T-helper 22 cell (primary cell): ENCODE measurements at places on chromosomes 13 and 19.

DNA sequence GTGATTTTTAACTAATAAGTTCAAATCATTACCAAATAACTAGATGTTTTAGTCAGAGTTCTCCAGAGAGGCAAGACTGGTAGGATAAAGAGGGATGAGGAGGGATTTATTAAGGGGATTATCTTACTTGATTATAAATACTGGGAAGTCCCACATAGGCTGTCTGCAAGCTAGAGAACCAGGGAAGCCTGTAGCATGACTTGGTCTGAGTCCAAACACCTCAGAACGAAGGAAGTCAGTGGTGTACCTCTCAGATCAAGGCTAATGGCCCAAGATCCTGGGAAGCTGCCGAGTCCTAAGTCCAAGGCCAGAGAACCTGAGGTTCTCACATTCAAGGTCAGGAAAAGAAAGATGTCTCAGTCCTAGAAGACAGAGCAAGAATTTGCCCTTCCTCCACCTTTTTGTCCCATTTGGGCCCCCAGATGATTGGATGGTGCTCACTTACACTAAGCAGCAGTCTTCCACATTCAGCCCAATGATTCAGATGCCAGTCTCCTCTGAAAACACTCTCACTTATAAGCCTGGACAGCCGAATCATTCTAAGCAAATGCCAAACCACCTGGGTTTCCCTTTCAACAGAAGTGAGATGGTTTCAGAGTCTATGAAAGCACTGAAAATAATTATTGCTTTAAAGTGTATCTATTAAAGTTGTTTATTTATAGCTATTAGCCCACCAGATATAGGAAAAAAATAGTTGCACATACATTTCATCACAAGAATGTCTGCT, 1599.2 kb downstream of the OLFM4 start:
- DNase-seq, result no peak

- no peak for DNase-seq
These were observed 440.5 kb downstream of the OXGR1 start for GRCh38 chr13:96553796-96554195.

DNA sequence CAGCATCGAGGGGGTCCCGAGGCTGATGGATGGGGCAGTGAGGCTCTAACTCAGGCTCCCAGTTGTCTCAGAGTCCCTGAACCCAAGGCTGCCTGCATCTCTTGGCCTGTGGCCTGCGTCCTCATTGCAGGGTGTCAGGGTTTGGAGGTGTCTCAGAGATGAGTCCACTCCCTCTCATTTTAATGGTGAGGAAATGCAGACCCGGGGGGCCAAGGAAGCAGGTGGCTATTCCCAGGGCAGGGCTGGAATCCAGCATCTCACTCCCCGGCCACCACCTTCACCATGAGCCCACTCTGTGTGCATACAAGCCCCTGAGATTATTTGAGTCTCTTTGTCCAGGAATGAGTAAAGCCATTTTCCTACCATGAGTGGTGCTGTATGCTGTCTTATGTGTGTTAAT, 21.4 kb downstream of the TEX29 start:
- DNase-seq, result no peak

- DNase-seq, result no peak
These were observed 12.8 kb downstream of the SMAD9 start for GRCh38 chr13:36907266-36907665.

DNA sequence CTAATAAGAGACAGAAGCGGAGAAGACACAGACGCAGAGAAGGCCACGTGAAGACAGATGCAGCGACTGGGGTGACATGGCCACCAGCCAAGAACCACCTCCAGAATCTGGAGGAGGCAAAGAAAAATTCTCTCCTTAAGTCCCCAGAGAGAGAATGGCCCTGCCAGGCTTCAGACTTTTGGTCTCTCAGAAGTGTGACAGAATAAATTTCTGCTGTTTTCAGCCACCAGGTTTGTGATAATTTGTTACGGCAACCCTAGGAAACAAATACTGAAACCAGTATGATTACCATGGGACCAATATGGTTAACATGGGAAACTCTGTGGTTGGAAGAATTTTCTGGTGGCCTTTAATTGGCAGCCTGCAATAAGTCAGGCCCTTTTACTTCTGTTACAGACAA, 63.9 kb upstream of the DOCK9 start:
- no peak for DNase-seq

- DNase-seq, result no peak
These were observed 1331.7 kb upstream of the MIR17HG start for GRCh38 chr13:90015565-90016507.

DNA sequence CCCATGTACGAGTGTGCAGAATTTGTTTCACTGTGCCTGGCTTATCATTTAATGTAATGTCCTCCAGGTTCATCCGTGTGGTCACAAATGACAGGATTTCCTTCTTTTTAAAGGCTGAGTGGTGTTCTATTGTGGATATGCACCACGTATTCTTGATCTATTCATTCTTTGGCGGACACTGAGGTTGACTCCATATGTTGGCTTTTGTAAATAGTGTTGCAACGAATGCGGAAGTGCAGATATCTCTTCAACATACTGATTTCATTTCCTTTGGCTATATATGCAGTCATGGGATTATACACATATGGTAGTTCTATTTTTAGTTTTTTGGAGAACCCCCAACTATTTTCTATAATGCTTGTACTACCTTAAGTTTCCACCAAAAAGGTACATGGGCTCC, 13.0 kb downstream of the OR7A5 start:
- DNase-seq, result no peak

- no peak for DNase-seq
These were observed 2280.4 kb upstream of the PCDH20 start for GRCh38 chr13:63696055-63696454.

DNA sequence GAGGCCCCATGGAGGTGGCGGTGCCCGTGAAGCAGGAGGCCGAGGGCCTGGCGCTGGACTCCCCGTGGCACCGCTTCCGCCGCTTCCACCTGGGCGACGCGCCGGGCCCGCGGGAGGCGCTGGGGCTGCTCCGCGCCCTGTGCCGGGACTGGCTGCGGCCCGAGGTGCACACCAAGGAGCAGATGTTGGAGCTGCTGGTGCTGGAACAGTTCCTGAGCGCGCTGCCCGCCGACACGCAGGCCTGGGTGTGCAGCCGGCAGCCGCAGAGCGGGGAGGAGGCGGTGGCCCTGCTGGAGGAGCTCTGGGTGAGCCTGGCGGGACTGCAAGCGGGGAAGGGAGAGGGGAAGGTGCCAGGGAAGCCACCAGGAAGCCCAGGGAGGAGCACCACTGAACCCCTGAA, 5.8 kb downstream of the ZNF444 start:
- no peak for DNase-seq

- DNase-seq, result peak; percentile 30
These were observed 1.3 kb downstream of the TNFSF14 start for GRCh38 chr19:6668691-6669090.

GRCh38 chr19:47414469-47414868, 4.9 kb downstream of the MEIS3 start:
- no peak for DNase-seq

GRCh38 chr13:98839856-98840769, 87.6 kb upstream of the SLC15A1 start:
- no peak for DNase-seq

- peak; percentile 79 for DNase-seq
These were observed 12.8 kb downstream of the POLR2E start for GRCh38 chr19:1082165-1082927.

DNA sequence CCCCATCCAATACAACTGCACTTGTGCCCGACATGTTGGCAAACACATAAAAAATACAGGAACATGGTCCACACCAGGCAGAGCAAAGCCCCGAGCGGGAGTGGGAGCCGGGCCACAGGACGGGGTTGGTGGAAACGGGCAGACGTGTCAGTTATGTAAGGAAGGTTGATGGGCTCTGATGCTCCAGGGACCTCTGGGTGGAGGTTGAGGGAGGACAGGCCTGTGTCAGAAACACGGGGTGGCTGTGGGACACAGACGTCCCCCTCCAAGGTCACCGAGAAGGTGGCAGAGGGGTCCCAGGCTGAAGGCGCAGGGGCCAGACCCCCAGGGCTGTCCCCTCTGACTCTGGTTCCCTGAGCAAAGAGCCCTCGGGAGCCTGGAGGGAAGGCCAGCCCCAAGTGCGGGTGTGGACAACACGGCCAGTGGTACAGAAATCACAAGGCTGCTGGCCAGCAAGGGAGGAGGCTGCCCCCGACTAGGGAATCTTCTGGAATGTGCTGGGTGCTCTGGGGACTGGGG, 31.4 kb upstream of the C13orf46 start:
- DNase-seq, result no peak

DNA sequence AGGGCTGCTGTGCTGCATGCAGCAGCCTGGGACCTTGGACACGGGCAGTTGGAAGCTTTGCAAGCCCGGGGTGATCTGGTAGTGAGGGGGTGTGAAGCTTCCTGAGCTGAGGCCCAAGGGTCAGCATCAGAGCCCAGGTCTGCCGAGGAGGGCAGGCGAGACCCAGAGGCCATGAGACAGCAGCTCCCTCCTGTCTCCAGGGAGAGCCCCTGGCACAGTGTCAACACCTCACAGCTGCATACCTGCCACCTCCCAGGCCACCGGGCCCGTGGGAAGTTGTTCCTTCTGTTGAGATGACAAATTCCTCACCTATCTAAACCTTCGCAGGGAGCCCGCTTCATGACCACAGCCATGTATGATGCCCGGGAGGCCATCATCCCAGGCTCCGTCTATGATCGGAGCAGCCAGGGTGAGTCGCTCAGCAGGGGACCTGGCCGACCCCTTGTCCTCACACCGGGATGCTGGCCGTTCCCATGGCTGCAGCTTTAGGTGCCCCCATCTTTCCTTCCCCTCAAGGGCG, 32.1 kb downstream of the CERS1 start:
- no peak for DNase-seq

DNA sequence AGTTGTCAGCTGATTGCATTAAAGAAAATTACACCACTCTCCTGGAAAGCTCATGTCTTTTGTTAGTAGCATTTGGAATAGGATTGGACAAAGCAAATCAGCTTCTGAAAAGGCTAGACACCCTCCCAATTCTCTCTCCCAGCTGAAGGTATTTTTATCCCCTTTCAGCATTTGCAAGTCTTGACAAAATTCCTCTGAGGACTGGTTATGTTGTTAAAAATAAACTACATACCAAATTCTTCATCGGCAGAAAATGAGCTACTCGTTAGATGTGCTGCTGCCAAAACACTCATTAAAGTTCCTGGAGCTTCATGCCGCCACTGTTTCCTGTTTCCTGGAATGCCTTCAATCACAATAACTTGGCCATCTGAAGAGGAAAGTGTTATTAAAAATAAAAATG, 37.1 kb downstream of the UTP14C start:
- no peak for DNase-seq

- DNase-seq, result no peak
These were observed 14.3 kb downstream of the DPRX start for GRCh38 chr19:53646144-53646543.

DNA sequence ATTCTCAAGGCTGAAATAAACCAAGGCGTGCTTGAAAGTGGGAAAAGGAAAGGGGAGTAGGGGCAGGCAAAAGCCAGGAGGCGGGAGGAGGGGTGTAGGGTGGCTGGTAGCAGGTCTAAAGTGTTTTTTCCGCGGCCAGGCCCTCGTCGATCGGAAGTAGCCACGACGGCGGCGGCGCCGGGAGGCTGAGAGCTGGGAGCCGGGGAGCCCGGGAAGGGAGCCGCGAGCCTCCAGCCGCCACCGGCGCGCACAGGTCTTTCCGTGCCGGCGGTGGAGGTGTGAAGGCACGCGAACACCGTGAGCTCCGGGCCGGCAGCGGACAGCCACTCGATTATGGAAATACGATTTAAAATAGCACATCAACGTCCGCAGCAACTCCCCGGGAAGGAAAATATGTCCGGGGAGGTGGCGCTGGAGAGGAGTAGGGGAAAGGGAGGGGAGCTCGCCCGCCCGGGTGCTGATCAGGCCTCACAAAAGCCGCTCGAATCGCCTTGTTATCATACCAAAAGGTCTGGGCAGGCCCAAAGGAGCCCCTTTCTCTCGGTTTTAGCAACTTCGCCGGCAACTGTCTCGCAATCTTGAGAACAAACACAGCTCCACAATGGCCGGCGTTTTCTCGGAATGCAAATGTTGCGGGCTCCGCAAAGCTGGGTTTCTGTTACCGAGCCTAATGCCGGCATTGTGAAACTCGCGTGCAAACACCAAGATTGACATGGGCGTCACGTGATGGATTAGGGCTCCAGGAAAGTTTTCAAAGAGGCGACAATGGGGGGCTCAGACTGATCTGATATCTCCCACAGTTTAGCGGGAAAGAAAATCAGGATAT, 2.9 kb upstream of the PCDH8 start:
- no peak for DNase-seq

GRCh38 chr13:48258002-48258401, 25.0 kb downstream of the ITM2B start:
- no peak for DNase-seq

- no peak for DNase-seq
These were observed 57.9 kb downstream of the ELF1 start for GRCh38 chr13:40961214-40961613.

- DNase-seq, result no peak
These were observed 726.4 kb upstream of the PCDH20 start for GRCh38 chr13:62142048-62142447.

- DNase-seq, result no peak
These were observed at the start of gene JSRP1 for GRCh38 chr19:2255982-2256685. TSS of gene JSRP1 (minus strand) at chr19:2256417. CDS start at chr19:2255314, 1,103 bp downstream.

- no peak for DNase-seq
These were observed 14.3 kb downstream of the BCKDHA start for GRCh38 chr19:41411968-41412265.

- DNase-seq, result no peak
These were observed 334.7 kb downstream of the IRS2 start for GRCh38 chr13:109451726-109452125.

DNA sequence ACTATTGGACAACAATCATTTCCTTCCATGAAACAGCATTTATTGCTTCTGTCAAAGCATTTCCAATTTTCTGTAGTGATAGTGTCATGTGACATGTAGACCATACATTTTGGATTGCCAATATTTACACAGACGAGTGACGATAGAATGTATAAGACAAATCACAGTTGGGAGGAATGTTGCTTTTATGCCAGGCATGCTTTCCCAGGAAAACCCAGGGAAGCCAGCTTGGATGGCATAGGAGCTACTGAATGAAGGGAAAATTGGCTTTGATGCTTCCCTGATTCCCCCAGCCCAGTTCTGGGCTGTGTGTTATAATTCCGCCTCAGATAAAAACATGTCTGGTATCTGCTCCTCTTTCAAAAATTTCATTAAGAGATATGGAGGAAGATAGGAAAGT, 22.5 kb downstream of the SCEL start:
- DNase-seq, result no peak

- DNase-seq, result no peak
These were observed 801.0 kb downstream of the PCDH9 start for GRCh38 chr13:66429156-66429555.

GRCh38 chr13:111950697-111951096, 116.3 kb upstream of the SOX1 start:
- DNase-seq, result no peak

DNA sequence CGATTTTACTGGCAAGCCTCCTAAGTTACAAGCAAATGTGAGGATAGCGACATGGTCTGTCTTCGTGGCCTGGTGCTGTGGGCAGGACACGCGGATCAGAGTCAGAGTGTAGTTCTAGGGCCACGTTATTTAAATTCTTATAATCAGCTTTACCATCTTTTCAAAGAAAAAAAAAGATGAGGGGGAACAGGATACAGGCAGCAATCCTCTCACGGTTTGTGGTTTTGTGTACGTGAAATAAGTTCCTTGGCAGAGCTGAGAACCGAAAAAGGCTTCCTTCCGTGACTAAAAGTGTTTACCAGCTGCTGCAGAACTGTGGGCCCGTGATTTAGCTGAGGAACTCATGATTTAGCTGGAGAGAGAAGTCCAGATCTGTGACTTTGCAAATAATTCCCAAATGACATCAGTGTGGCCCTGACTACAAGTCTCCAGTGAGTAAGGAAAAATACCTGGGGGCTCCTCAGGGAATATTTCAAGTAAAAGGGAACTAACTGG, 27.2 kb downstream of the RCBTB2 start:
- DNase-seq, result peak; percentile 51

GRCh38 chr19:810883-811489, 10.8 kb downstream of the PLPPR3 start:
- DNase-seq, result no peak
